ENCODE measurements at places on chromosomes 16 and 17.

- DNase-seq = no peak
Observed at GRCh38 chr16:70730944-70731343, 45.1 kb upstream of the MTSS2 start.

- no peak for DNase-seq
Observed at GRCh38 chr17:6496116-6496481, 51.8 kb downstream of the PIMREG start.

GRCh38 chr16:60077861-60078260 is 1343.7 kb upstream of the GOT2 start:
- DNase-seq = no peak

DNA sequence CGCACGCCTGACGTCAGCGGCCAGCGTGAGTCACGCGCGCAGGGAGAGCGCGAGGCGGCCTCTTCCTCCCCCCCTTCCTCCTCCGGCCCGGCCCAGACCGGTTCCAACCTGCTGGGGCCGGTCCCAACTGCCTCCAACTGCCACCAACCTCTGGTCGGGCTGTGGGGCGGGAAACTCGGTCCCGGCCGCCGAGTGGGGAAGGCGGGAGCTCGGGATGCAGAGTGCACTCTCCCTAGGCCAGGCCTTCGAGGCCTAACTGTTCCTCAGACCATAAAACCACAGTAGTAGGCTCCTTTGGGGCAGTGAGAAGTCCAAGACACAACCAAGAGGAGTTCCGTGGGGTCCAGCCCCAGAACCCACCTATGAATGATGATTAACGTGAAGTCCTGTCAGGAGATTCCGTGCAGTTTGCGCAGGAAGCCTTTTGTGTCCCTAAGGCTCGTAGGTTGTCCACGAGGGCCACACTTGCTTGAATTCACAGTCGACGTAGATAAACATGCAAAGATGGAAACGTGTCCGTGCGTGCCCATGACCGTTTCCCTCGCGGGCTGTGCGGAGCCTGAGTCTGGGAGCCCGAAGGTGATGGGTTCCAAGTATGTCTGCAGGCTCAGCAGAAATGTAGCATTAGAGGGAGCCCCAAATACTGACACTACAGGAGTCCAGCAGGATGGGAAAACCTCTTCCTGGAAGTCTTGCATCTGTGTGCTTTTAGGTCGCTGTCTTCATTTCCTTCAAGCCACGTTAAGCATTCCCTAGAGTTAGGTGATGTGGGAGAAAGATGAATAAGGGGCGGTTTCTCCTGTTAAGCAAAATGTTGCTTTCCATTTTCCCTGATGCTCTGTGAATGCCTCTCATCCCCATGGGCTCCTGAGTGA is 647 bp downstream of the UNK start:
- no peak for DNase-seq

DNA sequence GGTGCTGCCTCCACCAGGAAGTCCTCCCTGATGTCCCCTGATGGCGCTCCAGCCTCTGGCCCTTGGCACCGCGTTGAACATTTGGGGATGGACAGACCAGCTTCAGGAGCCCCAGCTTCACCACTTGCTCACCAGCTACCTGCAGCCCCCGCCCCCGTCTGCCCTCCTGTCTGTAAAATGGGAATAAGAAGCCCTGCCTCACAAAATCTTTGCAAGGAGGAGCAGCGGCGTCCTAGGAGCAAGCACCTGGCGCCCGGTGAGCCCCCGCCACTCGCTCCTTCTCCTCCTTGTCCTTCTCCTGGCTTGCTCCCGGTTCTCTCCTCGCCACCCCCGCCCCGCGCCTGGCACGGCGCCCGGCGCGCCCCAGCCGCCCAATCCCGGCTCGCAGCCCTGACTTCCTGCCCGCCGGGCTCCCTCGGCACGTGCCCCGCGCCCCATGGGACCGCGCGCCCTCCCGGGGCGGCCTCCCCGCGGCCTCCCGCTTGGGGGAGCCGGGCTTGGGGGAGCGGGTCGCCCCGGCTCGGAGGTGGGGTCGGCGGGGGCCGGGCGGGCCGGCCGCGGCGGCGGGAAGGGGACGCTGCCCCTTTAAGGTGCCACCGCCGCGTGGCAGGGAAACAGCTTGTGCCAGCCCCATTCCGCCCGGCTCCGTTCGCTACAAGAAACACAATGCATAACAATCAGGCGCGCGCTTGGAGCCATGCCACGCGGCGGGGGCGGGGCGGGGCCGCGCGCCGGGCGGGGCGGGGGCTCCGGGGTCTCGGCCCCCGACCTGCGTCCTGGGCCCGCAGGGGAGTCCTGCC is 9.1 kb upstream of the PPP1R1B start:
- peak; percentile 27 for DNase-seq

- DNase-seq = no peak
Observed at GRCh38 chr17:50853781-50854180, 12.4 kb downstream of the TOB1 start.

GRCh38 chr16:50605733-50606430 is 57.7 kb downstream of the NKD1 start:
- DNase-seq = no peak

- no peak for DNase-seq
Observed at GRCh38 chr16:560204-560700, at the start of gene PRR35. PRR35 (plus strand) TSS chr16:560394; CDS start chr16:563295, 2,901 bp downstream.

GRCh38 chr17:52995147-52995546 is 827.6 kb upstream of the KIF2B start:
- DNase-seq = no peak

- DNase-seq = no peak
Observed at GRCh38 chr17:57858838-57859237, 9.0 kb upstream of the MRPS23 start.

DNA sequence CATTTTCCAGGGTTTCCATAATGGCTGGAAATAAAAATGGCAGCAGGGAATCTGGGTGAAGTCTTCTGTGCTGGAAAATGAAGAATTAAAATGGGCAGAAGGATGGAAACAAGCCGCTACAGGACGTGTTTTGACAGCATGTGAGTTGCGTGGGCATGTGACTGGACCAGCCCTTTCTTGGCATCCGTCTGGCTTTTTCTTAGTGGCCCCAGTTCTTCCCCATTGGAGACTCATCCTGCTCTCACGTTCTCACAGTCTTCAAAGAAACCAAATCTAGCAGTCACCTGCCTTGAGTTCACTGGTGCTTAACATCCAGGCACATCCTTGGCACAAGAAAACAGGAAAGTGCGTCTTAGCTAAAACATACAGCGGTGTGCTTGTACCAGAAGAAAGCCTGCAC is 180.2 kb upstream of the CACNG5 start:
- DNase-seq = no peak

DNA sequence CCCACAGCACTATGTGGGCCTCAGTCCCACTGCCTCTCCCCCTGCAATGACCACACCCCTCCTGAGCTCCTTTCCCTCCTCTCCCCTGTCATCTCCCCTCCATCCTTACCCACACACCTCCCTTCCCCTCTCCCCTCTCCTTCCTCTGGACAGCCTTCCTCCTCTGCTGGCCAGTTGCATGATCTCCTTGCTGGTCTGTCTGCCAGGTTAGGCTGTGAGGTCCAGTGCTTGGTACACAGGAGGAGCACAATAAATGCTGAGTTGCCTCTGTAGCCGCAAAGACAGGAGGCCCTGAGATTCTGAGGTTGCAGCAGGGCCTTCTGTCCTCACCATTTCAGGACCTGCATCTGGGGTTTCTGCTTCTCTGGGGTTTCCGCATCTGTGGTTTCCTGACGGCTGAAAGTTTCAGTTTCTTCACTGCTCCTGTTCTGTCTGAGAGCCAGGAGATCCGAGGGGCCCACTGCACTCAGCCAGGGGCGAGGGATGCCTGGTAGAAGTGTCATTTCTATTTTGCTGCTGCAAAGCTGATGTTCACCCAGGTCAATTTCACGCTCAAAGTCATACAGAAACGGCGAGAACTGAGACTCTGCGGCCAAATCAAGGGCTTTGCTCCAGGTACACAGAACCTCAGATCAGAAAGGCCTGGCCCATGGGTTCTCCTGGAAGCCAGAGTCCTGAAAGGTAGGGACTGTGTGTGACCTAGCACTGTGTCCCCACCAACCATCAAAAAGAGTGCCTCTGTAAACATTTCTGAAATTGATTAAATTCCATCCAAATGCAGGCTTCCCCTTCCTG is 4.6 kb upstream of the SLC12A3 start:
- peak; percentile 20 for DNase-seq

GRCh38 chr16:29995324-29995910 is at the start of gene HIRIP3:
HIRIP3 (minus strand) TSS chr16:29995617; CDS start chr16:29995605, 12 bp downstream.
- peak; percentile 74 for DNase-seq

GRCh38 chr16:10878644-10879501 is 1.9 kb downstream of the CIITA start:
- DNase-seq = no peak

DNA sequence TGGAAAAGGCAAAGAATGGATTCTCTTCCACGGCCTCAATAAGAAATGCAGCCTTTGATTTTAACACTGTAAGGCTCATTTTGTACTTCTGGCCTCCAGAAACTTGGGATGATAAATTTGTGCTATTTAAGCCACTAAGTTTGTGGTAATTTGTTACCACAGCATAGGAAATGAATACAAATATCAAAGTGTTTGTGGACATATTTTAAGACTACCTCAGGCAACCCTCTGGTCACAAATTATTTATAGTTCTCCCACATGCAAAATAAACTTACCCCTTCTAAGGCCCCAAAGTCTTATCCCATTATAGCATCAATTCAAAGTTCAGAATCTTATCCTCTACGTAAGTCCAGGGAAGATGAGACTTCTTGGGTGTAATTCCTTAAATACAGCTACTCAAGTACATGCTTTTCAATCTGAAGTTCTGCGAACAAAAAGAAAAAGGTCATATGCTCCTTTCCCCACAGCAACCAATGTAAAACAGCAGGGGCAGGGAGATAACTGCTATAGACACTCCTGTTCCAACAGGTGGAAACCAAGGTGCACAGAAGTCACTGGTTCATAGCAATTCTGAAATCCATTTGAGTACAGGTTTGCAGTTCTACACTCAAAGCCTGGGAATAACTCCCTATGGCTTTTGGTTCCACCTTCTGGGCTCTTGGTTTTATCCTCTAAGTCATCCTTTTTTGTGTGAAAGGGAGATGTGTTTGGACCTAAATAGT is 5.4 kb upstream of the EFCAB13 start:
- DNase-seq = no peak

GRCh38 chr16:11632455-11632939 is 35.8 kb upstream of the SNN start:
- DNase-seq = no peak

GRCh38 chr17:53607475-53607874 is 215.3 kb upstream of the KIF2B start:
- DNase-seq = no peak

DNA sequence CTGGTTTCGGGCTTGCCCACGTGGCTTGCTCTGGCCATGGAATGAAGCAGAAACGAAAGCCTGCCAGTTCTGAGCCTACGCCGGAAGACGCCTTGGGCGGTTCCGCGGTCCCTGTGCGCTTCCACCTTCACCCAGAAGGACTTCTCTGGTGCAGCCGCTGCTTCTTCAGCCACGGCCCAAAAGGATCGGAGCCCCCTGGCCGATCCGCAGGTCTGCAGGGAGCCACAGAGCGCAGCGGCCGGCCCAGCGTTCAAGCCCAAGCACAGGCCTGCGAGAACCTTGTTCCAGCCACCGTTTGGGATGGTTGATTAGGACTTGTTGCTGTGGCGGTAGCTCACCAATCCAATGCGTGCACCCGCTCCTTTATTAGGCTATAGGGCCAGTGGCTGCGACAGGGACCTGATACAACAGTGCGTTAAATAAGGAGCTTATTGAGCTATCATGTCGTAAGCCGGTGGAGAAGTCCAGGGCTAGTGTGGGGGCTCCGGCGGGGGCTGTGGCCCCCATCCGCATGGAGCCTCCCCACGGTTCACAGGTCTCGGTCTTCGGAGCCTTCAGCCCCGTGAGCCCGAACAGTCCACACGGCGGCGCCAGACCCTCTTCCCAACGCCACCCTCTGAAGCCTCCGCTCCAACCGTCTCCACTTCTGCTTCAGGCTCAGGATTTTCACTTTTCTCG is 10.2 kb upstream of the MPP2 start:
- no peak for DNase-seq

DNA sequence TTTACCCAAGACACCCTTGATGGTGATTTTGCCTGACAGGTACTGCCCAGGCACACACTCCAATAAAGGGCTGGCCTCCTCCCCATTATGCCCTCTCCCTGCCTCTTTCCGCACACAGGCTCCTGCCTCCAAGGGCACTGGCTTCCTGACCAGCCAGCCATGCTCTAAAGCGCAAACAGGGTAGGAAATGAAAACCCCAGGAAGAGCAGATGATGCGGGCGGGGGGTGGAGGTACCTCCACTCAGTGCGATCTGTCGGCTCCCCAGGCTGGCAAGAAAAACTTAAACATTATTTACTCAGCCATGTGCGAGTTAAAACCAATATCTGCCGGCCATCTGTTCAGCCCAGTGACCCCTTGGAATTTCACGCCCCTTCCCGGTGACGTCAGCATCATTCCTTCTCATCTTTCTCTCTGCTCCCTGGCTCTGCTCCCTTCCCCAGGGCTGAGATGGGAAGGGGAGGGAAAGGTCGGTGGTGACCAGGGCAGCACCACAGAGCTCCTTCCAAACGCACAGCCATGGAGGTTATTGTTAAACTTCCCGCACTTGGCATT is 262.5 kb downstream of the CBLN1 start:
- no peak for DNase-seq

DNA sequence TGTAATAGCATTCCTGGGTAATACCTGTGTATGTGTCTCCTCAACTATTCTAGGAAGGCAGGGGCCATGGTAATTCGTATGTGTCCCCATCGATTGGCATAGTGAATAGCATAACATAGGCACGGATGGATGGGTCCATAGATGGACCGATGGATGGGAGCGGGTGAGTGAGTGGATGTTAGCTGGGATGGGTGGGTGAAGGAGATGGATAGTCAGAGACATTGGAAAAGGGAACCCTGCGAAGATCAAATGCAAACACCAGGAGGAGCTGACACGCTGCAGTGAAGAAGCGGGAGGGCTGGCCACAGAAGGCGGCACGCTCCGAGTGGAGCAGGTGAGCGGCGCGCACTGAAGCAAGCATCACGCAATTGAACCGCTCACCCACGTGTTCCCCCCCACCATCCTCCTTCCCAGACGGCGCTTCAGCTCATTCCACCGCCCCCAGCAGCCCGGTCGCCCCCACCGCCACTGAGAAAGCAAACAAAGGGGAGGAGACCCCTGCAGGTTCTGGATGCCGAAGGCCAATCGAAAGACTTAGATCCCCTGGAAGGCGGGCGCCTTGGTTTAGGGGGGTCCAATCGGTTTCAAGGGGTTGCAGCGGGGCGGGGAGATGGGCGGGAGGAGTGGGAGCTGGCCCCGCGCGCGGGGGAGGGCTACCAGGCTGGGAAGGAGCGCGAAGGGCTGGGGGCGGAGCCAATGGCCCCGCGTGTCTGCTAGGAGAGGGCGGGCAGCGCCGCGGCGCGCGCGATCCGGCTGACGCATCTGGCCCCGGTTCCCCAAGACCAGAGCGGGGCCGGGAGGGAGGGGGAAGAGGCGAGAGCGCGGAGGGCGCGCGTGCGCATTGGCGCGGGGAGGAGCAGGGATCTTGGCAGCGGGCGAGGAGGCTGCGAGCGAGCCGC is at the start of gene ARRB2:
Gene ARRB2, plus strand, starts transcription at position 839 of the 899 bp plus-strand sequence. CDS start 90 bp downstream, outside the sequence.
- DNase-seq = peak; percentile 98

GRCh38 chr17:76623271-76624146 is 20.0 kb downstream of the ST6GALNAC1 start:
- DNase-seq = peak; percentile 45

Measured in effector memory CD4-positive, alpha-beta T cell (primary cell).